ENCODE measurements at places on chromosomes 5 and 9.

DNA sequence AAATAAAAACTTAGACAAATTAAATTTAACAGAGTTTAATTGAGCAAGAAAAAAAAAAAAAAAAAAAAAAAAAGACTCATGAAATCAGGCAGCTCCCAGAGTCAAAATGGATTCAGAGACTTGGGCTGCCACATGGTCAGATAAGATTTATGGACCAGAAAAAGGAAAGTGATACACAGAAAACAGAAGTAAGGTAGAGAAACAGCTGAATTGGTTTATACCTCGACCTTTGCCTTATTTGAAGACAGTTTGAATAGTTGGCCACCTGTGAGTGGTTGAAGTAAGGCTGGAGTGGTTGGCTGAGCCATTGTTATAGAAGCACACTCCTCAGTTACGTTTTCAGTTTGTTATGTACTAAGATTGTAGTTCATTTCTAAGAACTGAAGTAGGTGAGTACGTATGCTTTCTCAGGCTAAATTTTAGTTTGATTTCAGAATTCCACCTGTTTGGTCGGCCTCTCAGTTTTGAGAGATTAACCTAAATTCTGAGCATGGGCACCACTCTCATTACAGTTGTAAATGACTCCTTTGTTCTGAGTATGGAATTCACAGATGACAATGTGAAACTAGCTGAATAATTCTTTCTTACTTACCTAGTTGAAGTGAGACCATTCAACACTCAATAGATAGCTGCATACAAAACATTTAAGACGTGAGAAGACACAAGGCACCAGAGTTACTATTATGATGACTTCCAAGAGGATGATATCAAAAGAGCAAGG lies 149.0 kb downstream of the AOPEP start:
- DNase-seq, result no peak

DNA sequence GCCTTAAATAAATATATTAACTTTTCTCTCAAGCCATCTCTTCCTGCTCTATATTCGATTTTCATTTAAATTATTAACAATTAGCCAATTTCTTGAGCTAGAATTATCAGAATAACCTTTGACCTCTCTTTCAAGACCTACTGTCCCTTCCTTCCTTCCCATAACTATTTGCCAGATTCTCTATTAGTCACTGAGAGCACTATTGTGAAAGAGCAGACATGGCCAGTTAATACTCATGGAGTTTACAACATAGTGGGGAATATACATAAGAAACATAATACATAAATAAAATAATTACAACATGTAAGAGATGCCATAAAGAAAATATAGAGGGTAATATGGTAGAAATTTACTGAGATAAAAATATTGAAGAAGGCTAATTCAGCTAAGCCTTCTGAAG lies 72.1 kb upstream of the CHD1 start:
- DNase-seq, result no peak

- DNase-seq, result no peak
Measured at GRCh38 chr5:159945359-159945758, 29.1 kb downstream of the ADRA1B start.

DNA sequence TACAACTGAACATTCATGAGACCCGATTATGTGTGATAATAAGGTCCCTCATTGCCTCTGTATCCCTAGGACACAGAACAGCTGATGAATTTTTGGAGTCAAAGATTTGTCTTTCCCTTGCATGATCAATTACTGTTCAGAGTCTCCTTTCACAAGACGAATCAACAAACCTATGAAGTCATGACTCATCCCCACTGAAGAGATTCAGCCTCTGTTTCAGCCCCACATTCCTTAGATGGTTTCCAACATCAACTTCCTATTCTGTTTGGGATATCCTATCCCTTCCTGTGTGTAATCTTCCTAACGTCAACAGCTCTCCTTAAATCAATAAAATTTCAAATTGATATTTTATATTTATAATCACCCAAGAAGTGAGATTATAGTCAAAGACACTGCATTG lies 199.0 kb downstream of the DNAH5 start:
- no peak for DNase-seq

DNA sequence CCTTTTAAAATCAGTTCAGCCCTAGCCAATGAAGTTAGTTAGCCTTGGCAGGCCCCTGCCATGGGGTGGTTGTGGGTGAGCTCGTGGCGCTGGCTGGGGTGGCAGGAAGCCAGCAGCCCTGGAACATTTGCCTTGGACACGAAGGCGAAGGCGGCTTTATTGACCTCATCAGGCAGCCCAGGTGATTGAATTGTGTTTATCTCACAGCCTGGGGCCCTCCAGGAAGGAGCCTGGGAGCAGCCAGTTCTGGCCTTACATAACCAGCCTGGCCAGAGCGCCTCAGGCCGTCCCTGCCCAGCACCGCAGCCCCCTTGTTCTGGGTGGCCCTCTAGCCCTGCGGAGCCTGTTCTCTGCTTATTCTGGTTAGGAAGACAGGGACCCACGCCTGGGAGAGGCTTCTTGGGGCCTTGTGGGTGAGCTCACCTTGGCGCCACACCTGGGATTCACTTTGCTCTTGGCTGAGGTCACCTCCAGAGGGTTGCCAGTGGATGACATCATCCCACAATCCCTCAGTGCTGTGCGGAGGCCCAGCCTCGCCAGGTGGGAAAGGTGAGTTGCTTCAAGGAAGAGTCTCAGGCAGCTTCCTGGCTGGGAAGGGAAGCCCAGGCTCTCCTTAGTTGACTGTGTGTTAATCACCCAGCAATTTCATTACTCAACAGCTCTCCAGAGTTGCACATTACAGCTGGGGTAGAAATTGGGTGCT lies 54.4 kb upstream of the RPL26L1 start:
- no peak for DNase-seq

DNA sequence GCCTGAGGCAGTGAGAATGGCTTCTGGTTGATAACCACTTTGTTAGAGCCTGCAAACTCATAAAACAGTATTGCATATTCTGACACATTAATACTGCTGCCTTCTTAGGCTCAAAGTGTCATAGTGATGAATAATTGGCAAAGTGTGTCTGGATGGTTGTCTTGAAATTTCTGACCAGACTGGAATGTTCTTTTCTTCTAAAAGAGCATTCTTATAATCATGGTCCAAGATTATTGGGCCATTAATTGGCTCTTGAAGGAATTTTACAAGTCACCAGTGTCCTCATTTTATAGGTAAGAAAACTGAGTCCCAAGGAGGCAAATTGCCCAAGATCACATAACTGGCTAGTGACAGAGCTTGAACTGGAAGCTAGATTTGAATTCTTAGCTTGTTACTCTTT lies 111.7 kb downstream of the PCSK1 start:
- no peak for DNase-seq

- no peak for DNase-seq
Measured at GRCh38 chr5:142685418-142686209, at the start of gene FGF1. TSS of gene FGF1 (minus strand) at chr5:142686090. CDS start at chr5:142614127, 71,963 bp downstream.

GRCh38 chr5:33166948-33167347 lies 273.8 kb upstream of the TARS1 start:
- no peak for DNase-seq

- no peak for DNase-seq
Measured at GRCh38 chr9:32930486-32930885, 70.9 kb downstream of the APTX start.

- no peak for DNase-seq
Measured at GRCh38 chr5:80646926-80647325, 7.5 kb upstream of the MSH3 start.

GRCh38 chr5:119512277-119512676 lies 60.0 kb downstream of the HSD17B4 start:
- DNase-seq, result no peak

GRCh38 chr5:7169240-7169878 lies 226.6 kb upstream of the ADCY2 start:
- no peak for DNase-seq

GRCh38 chr5:171226096-171226754 lies 82.8 kb upstream of the TLX3 start:
- DNase-seq, result no peak

All from germinal center (tissue), 1 donor.